ENCODE measurements at places on chromosomes 2 and 18.

DNA sequence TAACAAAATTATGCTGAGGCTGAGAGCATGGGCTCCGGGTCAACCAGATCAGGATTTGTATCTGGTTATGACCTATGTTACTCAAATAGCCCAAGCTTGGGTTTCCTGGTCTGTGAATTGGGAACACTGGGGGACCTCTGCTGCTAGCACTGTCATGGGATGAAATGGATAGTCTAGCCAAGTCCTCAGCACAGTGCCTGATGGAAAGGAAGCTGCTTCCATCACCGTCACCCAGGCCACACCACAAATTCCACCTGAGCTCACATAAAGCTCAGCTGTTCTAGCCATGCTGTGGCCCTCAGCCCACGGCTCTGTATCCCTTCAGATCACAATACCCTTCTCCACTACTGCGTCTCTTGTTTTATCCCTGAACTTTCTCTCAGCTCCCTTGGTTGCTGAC lies 179.6 kb upstream of the SP5 start:
- no peaks in the 10 kb centered on the region for H3K36me3 ChIP-seq
- H3K4me3 ChIP-seq, result no peak overlapping the region
- no peaks in the 10 kb centered on the region for H3K4me1 ChIP-seq
- H3K27ac ChIP-seq, result no peak overlapping the region

GRCh38 chr18:25875551-25876240 lies 214.7 kb downstream of the SS18 start:
- H3K27ac ChIP-seq, result no peak overlapping the region
- DNase-seq, result no peak
- H3K27me3 ChIP-seq, result no peaks in the 10 kb centered on the region
- no peak overlapping the region for H3K4me3 ChIP-seq
- H3K36me3 ChIP-seq, result no peaks in the 10 kb centered on the region

DNA sequence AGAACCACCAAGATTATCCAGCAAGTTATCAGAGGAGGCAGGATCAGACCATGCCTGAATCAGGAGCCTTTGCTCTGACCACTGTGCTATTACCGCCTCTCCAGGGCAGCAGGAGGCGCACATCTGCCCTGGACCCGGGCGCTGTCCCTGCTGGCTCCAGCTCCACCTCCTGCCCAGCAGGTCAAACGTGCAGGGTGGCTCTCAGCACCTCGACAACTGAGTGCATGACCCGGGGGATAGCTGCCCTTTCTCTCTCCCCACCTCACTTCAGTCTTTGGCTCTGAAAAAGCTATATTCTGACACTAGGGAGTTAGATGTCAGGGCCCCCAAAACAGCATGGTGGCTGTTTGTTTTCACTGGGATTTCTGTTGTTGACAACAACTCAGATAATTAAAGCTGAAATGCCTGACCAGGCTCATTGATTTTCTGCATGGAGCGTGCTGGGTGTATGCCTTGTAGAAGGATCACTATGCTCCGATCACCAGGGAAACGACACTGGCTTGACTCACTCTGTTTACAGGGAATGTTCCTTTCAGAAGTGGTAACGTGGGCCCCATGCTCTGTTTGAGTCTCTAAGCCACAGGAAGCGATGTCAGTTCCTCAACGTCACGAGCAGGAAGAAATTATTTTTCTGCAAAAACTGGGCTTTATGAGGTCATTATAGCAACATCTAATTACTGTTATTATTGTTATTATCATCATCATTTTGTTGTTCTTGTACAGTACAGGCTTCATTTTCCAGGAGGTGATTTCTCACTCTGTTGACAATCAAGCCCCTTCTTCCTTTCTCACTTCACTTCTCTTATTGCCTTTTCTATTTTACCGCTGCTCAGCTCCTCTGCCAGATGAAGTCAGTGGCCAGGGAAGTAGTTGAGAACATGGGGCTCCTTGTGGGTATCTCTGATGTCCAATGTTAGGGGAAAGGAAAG lies 125.6 kb downstream of the PLB1 start:
- H3K27ac ChIP-seq, result peak overlapping the region; percentile 98
- peak; percentile 81 for DNase-seq
- peaks cover 65% of the 10 kb centered on the region for H3K4me1 ChIP-seq

DNA sequence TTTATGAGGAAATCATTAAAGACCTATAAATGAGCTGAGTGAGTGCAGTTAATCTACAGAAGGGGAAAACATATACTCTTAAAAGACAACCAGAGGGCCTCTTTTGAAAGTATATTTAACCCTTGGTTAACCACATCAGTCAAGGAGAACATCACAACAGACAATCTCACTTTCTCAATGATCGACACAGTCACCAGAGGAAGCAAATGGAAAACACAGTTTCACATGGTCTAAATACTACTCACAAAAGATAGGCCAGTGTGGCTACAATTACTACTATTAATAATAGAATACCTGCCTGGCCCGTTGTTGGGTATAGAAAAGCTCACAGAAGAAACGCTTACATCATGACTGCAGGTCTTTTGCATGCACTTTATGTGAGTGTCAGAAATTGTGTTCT lies 426.2 kb downstream of the NCKAP5 start:
- H3K27me3 ChIP-seq, result no peaks in the 10 kb centered on the region
- H3K27ac ChIP-seq, result no peak overlapping the region
- H3K36me3 ChIP-seq, result no peaks in the 10 kb centered on the region
- no peak for DNase-seq

DNA sequence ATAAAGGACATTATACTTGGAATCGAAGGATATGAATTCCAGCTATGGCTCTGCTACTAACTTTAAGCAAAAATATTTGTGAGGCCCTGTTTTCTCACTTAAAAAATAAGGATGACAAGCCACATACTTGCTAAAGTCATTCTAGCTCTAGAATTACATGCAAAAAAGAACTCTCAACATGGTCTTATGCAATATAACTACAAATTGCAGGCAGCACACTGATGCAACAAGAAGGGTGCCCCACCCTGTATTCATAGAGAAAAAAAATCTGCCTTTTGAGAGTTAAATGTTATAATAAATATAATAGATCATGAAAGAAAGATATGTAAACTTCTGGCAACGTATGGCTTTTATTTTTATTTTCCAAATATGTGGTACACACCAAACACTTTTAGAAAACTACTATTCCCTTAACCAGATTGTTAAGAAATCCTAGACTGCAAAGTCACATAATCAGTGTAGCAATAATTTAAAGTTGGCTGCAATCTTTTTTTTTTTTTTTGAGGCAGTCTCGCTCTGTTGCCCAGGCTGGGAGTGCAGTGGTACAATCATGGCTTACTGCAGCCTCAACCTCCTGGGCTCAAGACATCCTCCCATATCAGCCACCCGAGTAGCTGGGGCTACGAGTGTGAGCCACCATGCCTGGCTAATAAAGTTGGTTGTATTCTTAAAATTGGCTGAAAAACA lies 40.2 kb upstream of the WDSUB1 start:
- H3K27me3 ChIP-seq, result no peaks in the 10 kb centered on the region
- no peak overlapping the region for H3K27ac ChIP-seq
- no peaks in the 10 kb centered on the region for H3K4me1 ChIP-seq
- no peaks in the 10 kb centered on the region for H3K36me3 ChIP-seq

DNA sequence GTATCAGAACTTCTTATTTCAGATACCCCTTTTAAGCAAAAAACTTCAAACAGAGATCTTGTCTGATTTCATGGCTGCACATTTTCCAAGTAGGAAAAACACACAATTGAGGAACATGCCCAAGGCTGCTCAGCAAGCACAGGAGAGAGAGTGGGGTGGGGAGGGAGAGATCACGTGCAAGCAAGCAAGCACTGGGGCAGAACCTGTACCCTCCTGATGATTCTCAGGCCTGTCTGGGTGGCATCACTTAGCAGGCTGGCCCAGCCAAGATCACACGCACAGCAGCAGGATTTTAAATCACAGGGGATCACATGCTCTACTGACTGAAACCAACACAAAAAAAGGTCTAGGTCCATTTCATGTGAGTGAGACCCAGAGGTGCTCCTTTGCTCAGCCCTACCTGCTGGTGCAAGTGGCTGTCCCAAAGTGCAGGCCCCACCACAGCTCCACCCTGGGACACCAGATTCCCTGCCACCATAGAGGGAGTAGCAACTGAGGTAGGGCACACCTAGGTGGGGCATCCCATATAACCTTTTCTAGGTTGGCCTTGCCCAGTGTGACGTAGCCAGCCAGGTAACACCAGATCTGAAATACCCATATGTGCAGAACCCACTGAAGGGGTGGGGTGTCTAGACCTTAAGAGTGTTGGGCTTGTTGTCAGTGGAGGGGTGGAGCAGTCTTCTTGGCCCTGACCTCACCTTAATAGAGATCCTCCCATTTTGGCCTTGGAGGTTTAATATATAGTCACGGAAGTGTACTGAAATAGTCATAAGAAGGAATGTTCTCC lies 1.8 kb upstream of the LYPD6B start:
- no peak overlapping the region for H3K4me3 ChIP-seq
- no peaks in the 10 kb centered on the region for H3K36me3 ChIP-seq
- H3K27me3 ChIP-seq, result peaks cover 20% of the 10 kb centered on the region
- no peak for DNase-seq
- peaks cover 6% of the 10 kb centered on the region for H3K4me1 ChIP-seq

DNA sequence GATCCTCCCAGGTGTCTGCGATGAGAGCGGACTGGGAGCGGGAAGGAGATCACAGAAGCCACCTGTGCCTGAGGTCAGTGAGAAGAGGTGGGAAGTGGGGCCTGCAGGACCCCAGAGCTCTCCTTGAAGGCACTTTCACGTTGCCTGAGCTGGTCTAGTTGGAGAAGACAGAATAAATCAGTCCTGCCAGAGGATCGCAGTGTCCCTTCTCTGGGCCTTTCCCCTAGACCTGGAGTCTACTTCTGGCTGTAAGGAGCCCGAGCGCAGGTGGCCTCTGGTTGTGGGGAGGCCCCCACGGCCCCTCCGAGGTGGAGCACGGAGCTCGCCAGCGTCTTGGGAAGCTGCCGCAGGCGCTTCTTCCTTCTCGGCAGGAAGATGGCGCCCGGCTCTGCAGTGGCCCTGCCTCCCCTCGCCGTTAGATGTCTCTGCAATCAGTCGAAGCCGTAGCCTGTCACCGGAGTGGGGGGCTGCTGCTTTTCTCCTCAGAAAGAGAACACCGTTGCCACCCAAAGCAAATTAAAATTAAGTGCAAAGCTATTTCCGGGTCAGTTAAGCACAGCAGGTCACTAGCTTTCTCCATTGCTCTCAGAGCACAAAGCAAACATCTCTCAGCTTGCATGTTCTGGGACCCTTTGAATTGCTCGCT lies 212.0 kb upstream of the MYT1L start:
- no peak for DNase-seq
- no peaks in the 10 kb centered on the region for H3K4me1 ChIP-seq
- no peaks in the 10 kb centered on the region for H3K36me3 ChIP-seq
- no peak overlapping the region for H3K4me3 ChIP-seq
- no peaks in the 10 kb centered on the region for H3K27me3 ChIP-seq
- H3K27ac ChIP-seq, result no peak overlapping the region

- H3K27ac ChIP-seq, result no peak overlapping the region
- H3K4me3 ChIP-seq, result no peak overlapping the region
- no peaks in the 10 kb centered on the region for H3K36me3 ChIP-seq
- DNase-seq, result no peak
- H3K27me3 ChIP-seq, result no peaks in the 10 kb centered on the region
- no peaks in the 10 kb centered on the region for H3K4me1 ChIP-seq
Measured at GRCh38 chr2:43778233-43778632, 4.4 kb downstream of the DYNC2LI1 start.

DNA sequence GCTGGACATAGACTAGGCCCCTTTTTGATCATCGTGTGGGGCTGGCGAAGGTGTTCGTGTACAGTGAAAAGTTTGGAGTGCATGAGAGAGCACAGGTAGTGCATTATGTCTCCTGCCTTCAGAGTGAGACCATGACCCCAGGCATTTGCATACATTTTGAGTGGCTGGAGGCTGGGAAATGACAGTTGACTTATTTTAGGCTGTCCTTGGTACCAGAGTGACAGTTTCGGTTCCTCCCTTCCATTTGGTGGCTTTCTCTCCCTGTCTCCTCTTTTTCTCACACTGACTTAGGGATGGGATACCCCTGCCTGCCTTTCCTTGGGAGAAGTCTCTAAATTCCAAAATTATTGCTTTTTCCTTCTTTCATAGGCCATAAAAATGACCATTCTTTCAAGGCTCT lies 20.1 kb downstream of the SERPINB12 start:
- no peak overlapping the region for H3K4me3 ChIP-seq
- H3K27ac ChIP-seq, result no peak overlapping the region
- H3K27me3 ChIP-seq, result no peaks in the 10 kb centered on the region
- no peaks in the 10 kb centered on the region for H3K36me3 ChIP-seq
- no peak for DNase-seq
- H3K4me1 ChIP-seq, result no peaks in the 10 kb centered on the region

DNA sequence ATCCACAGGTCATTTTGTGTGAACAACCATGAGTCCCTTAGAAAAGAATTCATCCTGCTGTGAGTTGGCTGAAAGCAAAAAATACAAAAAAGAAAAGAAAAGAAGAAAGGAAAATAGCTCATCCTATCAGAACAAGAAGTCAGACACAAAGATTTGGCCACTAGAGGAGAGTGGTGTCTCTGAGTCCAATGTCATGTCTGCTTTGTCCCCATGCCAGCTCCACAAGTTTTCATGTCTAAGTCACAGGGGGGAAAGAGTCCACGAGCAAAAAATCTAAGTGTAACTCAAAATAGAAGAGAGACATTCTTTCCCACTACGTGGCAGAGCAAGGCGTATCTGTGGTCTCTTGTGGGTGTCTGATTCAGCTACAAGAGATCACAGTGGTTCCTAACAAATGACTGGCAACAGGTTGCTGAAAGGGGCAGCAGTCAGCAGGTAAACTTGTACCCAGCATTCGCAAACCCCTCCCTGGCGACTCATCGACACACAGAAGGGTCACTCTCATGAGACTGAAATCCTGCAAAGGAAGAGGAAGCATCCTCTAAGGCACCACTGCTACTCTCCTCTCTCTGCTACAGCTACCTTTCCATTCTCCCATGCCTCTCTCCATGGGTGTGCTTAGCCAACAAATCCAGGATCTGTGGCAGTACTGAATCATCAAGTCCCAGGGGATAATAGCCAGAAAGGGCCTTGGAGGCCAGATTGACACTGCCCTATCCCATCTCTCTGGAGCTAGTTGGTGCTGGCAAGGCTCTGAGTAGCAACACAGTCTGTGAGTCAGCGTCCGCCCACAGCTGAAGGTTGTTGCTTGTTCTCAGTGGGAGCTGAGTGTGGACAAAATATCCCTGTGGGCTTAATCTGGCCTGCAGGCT lies 123.0 kb upstream of the SLC39A10 start:
- peaks cover 39% of the 10 kb centered on the region for H3K4me1 ChIP-seq
- peak; percentile 31 for DNase-seq
- H3K27ac ChIP-seq, result peak overlapping the region; percentile 58
- H3K27me3 ChIP-seq, result no peaks in the 10 kb centered on the region

- H3K4me1 ChIP-seq, result no peaks in the 10 kb centered on the region
- no peak overlapping the region for H3K27ac ChIP-seq
- H3K36me3 ChIP-seq, result no peaks in the 10 kb centered on the region
- no peak for DNase-seq
- H3K4me3 ChIP-seq, result peak overlapping the region; percentile 44
Measured at GRCh38 chr2:176554101-176555048, 285.1 kb downstream of the MTX2 start.

- peak overlapping the region; percentile 89 for H3K4me3 ChIP-seq
- H3K36me3 ChIP-seq, result no peaks in the 10 kb centered on the region
- H3K27ac ChIP-seq, result peak overlapping the region; percentile 88
- peaks cover 11% of the 10 kb centered on the region for H3K4me1 ChIP-seq
Measured at GRCh38 chr2:64750001-64750816, 96.5 kb upstream of the SERTAD2 start.

All from effector memory CD4-positive, alpha-beta T cell (primary cell).